ENCODE measurements at places on chromosomes 6 and 20.

DNA sequence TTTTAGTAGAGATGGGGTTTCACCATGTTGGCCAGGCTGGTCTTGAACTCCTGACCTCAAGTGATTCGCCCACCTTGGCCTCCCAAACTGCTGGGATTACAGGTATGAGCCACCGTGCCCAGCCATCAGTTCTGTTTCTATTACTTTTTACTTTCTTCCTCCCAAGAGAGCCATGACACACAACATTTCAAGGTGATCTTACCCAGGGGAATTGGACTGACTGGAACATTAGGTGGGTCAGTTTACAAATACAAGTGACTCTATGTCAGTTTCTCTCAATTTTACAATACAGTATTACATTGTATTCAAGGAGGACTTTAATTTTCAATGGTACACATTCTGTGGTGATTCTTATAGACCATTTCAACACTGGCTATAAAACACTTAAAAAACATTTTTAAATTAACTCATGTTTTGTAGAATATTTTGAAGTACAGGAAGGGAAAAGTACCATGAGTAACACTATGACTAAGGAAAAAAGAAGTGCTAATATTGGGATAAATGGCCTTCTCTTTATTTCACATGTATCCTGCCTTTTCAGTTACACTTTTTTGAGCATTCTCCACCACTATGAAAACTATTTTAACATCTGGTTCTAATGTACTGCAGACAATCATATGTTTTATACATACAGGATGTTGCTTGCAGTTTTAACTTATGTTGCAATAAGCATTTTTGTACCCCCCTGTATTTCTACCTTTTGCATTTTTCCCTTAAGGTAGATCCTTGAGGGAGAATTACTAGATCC lies 8.4 kb downstream of the TPBG start:
- DNase-seq = no peak

- no peak for DNase-seq
Measured at GRCh38 chr20:37222086-37222485, 39.5 kb downstream of the GHRH start.

- DNase-seq = no peak
Measured at GRCh38 chr6:41937861-41938574, 3.6 kb downstream of the CCND3 start.

DNA sequence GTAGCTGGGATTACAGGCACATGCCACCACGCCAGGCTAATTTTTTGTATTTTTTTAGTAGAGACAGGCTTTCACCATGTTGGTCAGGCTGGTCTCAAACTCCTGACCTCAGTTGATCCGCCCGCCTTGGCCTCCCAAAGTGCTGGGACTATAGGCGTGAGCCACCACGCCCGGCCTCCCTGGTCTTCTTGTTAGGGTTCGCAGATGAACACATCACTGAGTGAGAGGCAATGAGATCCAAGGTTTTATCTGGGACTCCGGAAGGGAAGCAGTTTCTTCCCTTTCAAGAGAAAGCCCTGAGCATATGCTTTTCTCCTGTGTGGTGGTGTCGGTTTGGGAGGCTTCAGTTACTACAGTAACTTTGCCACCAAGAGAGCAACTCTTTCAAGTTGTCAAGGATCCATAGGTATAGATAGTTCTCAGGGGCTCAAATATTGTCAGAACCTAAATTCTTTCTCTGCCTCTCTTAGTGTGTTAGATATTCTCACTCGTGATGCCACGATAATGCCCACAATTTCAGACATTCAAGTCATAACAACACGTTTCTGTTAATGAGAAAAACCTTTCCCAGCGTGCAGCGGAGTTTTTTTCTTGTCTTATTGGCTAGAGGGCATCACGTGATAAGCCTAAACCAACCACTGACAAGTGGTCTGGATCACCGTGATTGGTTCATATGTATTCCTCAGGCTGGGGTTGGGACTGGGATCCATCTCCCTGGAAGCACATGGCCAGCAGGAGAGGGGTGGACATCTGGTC lies 36.2 kb upstream of the NCOA3 start:
- DNase-seq = no peak

Measured in WTC11 (cell line).